ENCODE measurements at places on chromosomes 13 and 19.

GRCh38 chr19:47512948-47513319, 1.9 kb downstream of the NAPA start:
- DNase-seq: no peak

DNA sequence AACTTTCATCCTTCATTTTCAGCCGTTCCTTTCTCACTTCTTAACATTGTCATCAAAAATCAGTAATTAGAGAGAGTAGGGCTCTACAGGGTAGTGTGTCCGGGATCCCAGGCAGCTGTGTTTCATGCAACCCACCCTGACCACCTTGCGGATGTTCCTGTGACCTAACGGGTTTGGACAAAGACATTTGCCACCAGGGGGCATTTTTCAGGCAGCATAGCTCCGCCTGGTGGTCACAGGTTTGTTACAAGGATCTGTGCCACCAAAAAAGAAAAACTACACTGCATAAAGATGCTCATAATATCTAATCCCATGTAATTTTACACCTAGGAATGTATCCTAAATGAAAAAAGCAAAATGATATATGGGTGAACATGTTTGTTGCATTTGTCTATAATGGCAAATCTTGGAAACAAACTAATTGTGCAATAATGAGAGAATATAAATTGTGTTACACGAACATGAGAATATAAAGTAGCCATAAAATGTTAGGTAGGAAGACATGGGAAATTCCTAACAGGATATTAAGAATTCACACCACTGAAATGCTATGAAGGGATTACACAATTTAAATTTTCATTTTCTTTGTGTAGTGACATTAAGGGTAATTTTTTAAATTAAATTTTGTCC, 123.0 kb downstream of the SLC7A1 start:
- DNase-seq: peak; percentile 56

GRCh38 chr13:42477596-42478190, 96.3 kb upstream of the TNFSF11 start:
- DNase-seq: no peak

DNA sequence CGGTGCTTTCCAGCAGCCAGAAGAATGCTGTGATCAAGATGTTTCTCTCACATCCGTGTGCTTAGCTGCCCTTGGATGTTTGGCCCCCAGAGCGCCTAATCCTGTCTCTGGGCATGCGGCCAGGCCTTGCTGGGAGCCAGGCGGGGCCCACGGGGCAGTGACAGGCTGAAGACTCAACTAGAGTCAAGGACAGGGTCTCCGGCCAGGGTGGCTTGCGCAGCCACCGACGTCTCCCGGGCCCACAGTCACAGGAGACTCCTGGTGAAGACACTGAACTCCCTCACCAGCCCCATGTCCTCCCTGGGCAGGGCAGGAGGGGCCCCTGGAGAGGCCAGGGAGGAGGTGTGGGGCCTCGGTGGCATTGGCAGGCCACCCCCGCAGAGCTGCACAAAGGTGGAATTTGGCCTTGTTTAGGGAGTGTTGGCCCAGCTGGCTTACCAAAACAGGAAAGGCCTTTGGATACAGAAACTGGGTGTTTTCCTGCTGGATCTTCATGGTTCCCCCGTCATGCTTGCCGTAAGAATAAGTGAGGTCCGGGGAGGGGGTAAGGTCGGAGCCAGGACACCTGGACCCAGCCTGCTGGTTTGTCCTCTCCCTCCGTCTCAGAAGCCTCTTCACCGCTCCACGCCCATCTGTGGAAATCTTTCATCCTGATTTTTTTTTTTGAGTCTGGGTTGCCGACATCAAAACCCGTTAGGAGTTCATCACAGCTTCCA, 10.0 kb upstream of the NDUFS7 start:
- no peak for DNase-seq

- DNase-seq: no peak
Measured at GRCh38 chr13:27822258-27822872, 30.1 kb downstream of the GSX1 start.

GRCh38 chr19:39430675-39431593, 4.8 kb downstream of the RPS16 start:
- DNase-seq: peak; percentile 91

- no peak for DNase-seq
Measured at GRCh38 chr13:106357198-106357597, 178.3 kb downstream of the EFNB2 start.

GRCh38 chr13:76974618-76974975, 17.3 kb upstream of the CLN5 start:
- no peak for DNase-seq

DNA sequence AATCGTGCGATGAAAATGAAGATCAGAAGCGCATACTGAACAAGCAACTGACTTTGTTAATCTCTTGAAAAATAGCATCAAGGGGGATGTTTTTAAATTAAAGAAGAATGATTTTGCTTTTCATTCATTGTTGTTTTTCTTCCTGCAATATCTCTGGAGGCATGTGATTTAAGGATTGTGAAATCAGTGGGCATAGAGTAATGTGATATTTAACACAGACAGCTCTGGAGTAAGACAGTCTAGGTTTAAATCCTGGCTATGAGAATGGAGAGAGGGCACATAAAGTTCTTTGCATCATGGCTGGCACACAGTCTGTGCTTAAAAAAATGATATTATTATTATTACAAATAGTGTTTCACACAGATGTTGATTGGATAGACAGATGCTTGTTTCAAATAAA, 243.1 kb upstream of the NBEA start:
- DNase-seq: no peak

- no peak for DNase-seq
Measured at GRCh38 chr13:21076253-21076652, 14.9 kb upstream of the LATS2 start.

DNA sequence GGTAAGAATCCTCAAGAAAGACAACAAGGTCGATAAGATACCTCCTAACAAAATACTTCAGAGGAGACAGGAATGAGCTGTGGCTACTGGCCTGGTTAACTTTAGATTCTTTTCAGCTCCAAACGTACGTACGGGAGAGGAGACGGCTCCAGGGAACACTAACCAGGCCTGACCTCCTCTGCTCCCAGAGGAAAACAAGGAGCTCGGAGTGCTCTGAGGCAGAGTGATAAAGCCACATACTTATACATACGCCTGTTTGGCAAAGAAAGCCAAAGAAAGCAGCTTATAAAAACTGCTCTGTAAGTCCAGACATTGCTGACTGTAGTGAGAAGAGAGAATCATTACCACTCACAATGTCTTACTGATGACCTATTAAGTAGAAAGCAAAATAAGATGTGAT, 263.9 kb downstream of the MZT1 start:
- DNase-seq: no peak

DNA sequence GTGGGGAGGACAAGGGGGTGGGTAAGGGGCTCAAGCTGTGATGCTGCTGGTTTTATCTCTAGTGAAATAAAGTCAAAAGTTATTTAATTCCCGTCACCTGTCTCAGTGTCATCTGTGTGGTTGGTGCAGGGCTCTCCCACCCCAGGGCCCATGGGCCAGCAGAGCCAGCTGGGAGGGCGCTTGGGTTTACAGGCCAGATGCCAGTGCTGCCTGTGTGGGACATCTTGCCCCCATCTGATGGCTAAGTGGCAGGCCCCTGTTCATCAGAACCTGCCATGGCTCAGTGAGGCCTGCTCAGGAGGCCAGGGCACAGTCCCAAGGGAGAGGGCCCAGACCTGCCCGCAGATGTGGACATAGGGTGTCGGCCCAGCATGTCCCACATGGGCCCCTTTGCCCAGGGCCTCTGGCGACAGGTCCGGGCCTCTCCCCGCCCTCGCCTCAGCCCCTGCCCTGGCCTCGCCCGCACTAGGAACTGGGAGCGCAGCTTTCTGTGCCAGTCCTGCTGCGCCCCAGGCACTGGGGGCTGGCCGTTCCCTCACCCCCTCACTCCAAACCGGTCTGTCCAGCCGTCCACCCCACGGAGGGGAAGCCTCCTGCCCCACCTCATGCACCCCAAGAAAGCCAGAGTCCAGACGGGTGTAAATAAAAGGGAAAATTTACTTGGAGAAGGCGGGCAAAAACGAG, 5.3 kb downstream of the ZNF296 start:
- DNase-seq: no peak

- DNase-seq: no peak
Measured at GRCh38 chr19:43438291-43439031, 23.8 kb downstream of the TEX101 start.

- no peak for DNase-seq
Measured at GRCh38 chr13:50309318-50309717, 294.1 kb downstream of the KCNRG start.

GRCh38 chr13:33016414-33017322, at the start of gene KL:
Gene KL, plus strand, starts transcription at chr13:33016423. Its CDS starts 18 bp downstream, at chr13:33016441.
- DNase-seq: peak; percentile 26

GRCh38 chr19:14350302-14350701, 30.9 kb upstream of the ADGRE5 start:
- DNase-seq: no peak

GRCh38 chr19:5922161-5922545, 8.1 kb downstream of the CAPS start:
- DNase-seq: no peak

DNA sequence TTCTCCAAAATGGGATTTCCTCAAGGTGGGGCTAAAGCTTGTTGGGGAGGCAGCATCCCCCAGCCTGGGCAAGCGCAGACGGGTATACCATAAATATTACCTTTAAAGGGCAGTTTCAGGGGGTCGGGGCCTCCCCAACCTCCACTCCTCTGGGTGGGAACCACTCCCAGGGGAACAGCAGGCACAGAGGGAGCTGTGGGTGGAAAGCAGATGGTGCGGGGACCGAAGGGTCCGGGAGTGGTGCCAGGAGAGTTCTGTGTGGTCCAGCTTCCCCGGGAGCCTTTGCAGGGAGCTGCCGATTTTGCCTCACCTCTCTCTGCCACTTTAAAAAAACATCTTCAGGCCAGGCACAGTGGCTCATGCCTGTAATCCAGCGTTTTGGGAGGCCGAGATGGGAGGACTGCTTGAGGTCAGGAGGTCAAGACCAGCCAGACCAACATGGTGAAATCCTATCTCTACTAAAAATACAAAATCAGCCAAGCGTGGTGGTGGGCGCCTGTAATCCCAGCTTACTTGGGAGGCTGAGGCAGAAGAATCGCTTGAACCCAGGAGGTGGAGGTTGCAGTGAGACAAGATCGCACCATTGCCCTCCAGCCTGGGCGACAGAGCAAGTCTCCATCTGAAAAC, 5.5 kb downstream of the MAST3 start:
- no peak for DNase-seq

DNA sequence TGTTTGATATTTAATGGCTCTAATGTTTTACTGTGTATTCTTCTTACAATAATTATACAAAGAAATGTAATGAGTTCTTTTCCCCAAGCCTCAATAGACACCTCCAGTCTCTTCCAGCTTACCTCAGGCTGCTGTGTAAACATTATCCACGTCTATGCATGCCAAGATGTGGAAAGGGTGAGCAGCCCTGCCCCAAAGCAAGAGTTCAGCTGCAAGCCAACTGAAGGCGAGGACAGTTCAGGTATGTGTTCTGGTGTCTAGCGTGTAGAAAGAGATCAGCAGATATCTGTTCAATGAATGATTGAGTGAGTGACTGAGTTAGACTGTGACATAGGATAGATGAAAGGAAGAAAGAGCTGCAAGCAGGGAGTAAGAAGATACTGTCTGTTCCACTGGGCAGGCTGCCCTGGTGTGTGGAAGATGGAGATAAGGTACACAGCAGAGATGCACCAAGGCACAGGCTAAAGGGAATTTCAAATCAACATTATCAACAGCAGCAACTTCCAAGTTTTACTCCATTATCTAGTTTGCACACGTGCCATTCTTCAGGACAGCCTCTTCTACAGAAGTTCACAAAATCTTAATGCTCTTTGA, 66.0 kb downstream of the LATS2 start:
- DNase-seq: no peak

DNA sequence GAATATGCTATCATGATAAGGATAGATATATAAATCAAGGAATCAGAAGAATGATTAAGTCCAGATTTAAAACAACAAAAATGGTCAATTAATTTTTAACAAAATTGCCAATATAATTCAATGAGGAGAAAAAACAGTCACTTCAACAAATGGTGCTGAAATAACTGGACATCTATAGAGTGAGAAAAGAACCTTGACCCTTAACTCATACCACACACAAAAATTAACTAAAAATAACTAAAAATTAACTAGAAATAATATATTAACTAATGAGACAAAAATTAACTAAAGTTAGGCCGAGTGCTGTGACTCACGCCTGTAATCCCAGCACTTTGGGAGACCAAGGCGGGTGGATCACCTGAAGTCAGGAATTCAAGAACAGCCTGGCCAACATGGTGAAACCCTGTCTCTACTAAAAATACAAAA, 9.5 kb downstream of the LGALS7 start:
- DNase-seq: no peak

DNA sequence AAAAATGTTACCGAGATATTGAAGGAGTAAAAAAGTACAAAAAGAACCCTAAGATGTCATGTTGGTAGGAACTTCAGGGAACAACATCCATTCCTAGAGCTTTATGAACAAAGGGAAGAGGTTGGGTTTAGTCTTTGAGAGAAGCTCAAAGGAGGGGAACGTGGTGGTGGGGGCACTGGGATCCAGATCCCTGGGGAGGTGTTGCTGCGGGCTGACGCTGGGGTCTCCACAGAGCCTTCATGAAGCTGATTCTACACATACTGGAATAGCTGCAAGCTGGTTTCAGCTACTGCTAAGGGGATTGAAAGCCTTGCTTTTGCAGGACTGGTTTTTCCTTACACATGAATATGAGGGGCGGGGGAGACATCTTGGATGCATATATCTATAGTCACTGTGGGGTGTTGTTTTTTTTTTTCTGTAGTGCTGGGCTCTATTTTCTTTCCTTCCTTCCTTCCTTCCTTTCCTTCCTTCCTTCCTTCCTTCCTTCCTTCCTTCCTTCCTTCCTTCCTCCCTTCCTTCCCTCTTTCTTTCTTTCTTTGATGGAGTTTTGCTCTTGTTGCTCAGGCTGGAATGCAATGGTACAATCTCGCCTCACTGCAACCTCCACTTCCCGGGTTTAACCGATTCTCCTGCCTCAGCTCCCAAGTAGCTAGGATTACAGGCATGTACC, 6.5 kb upstream of the MZF1 start:
- DNase-seq: no peak

DNA sequence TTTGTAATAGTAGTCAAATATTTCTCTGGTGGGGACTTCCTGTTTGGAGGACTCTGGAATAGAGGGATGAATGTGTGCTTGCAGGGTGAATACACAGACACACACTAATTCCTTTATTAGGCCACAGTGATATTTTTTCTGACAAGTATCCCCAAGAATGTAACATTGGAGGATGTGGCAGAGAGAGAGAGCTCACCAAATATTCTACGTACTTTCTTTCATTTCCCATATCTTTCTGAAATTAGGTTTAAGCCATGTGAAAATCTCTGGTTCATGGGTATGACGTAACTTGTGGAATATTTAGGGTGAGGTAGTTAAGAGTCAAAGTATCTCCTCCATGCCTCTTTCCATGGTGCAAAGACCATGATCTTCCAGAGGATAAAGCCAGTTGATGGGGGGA, 463.4 kb downstream of the DIAPH3 start:
- no peak for DNase-seq

GRCh38 chr19:5048727-5049553, 80.0 kb downstream of the KDM4B start:
- DNase-seq: no peak

GRCh38 chr13:40666933-40667621, 636 bp upstream of the FOXO1 start:
- no peak for DNase-seq
